ENCODE measurements at places on chromosomes 11 and 22.

DNA sequence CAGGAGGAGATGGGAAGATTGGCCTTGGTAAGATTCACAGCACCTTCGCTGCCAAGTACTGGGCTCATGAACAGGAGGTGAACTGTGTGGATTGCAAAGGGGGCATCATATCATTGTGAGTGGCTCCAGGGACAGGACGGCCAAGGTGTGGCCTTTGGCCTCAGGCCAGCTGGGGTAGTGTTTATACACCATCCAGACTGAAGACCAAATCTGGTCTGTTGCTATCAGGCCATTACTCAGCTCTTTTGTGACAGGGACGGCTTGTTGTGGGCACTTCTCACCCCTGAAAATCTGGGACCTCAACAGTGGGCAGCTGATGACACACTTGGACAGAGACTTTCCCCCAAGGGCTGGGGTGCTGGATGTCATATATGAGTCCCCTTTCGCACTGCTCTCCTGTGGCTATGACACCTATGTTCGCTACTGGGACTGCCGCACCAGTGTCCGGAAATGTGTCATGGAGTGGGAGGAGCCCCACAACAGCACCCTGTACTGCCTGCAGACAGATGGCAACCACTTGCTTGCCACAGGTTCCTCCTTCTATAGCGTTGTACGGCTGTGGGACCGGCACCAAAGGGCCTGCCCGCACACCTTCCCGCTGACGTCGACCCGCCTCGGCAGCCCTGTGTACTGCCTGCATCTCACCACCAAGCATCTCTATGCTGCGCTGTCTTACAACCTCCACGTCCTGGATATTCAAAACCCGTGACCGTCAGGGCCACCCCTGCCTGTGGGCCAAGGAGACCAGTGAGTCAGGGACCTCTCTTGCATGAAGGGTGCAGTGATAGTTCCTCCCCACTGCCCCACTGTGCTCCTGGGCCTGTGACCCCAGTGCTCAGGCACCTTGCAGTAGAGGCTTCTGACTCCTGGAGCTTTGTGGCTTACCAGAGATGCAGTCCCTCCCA, 83.6 kb downstream of the BCR start:
- no peak for DNase-seq

- no peak for DNase-seq
Observed at GRCh38 chr11:30423886-30424285, 101.0 kb downstream of the ARL14EP start.

DNA sequence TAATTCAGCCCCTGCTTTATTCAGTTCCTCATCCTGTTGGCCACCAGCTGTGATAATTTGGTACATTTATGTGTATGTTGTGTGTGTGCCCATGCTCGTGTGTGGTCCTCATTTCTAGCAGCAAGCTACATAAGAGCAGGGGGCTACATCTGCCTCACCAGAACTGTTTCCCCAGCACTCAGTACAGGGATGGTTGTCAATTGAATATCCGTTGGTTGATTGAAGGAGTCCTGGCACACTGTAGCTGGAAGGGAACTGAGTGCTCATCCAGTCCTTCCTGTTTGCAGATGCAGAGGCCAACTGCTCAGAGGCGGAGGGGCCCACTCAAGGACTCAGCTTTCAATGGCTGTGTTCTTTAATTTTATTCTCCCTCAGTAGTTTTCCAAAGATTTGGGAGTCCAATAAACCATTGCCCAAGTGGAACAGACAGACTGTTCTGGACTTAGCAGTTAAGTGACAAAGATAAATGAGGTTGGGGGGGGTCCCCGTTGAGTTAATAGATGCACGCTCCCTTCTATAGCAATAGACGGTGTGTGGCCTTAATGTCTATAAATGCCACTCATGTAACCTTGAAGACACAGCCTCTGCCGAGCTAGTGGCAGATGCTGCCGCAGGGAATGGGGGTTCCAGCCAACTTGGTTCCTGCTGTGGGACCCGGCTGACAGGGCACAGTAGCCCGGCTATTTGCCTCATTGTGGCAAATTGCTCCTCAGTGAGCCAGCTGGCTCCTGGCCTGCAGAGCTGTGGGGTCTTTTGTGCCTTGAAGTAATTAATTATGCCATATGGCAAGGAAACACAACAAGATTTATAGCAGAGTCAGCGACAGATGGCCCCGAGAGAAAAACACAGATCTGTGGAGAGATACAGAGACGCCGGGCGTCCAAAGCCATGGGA, 71.4 kb upstream of the GRK3 start:
- peak; percentile 96 for DNase-seq

DNA sequence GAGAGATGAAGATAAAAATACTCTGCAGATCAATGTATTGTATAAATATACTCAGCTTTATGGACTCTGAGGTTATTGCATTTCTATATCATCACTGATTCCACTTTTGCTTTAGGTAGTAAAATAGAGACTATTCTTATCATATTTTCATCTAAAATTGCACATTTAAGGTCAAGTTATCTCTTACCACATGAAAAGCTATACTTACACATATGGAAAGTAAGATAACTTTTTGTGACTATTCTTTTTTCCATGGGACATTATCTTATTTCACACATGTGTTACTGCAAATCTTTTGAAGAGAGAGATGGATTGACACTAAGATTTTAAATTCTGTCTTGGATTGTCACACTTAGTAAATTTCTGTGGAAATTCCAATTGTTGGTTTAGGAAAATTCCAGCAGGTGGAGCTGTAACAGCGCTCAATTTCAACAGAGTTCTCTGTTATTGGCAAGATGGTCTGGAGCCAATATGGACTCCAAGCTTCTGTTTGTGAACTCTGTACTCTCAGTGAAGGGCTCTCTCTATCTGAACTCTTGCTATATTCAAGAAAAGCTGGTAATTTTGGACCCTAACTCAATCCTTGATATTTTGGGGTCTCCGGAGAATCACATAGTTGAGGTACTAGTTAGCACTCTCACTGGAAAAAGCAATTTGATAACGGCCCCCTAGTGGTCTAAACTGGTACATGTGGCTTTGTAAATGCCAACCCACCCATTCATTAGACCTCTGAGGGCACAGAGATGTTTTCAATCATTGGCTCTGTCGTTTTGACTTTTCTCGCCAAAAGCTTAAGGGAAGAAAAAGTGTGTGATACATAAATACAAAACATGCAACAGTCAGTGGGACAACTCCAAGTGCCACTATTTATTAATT, 429.7 kb downstream of the ETS1 start:
- peak; percentile 37 for DNase-seq

DNA sequence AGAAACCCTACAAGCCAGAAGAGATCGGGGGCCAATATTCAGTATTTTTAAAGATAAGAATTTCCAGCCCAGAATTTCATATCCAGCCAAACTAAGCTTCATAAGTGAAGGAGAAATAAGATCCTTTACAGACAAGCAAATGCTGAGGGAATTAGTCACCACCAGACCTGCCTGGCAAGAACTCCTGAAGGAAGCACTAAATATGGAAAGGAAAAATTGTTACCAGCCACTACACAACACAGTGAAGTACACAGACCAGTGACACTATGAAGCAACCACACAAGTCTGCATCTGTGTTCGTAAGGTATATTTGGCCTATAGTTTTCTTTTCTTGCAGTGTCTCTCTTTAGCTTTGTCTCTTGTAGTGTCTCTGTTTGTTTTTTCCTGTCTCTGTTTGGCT, 29.0 kb downstream of the TMEM225 start:
- DNase-seq: no peak

- no peak for DNase-seq
Observed at GRCh38 chr11:43579171-43579918, 101.2 kb upstream of the HSD17B12 start.

DNA sequence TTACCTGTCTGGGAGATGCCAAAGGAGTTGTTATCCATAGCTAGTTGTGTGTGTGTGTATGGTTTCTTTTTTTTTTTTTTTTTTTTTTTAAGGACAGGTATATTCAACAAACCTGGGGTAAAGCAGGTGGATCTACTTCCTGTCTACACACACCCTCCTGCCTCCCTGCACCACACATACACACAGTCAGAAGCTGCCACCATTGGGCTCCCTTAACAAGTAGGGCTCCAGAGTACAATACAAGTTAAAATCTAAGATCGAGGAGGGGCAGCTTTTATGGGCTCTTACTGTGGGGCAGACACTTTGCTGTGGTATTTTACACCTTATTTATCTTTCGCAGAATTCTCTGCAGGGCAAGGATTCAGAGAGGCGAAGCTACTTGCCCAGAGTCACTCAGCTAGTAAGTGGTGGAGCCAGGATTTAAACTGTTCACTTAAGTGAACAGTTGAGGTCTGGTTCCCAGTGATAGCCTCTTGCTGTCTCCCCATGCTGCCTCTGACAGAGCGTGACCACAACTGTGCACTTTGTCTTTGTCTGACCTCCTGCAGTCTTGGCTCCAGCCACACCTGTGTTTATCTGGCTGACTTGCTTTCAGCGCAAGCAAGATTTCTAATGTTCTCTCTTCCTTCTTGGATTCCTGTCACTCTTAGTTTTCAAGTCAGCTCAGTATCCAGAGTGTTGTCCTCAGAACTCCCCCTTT, 135.0 kb downstream of the CSNK2A3 start:
- DNase-seq: no peak

- no peak for DNase-seq
Observed at GRCh38 chr11:112792070-112792469, 169.2 kb upstream of the NCAM1 start.

DNA sequence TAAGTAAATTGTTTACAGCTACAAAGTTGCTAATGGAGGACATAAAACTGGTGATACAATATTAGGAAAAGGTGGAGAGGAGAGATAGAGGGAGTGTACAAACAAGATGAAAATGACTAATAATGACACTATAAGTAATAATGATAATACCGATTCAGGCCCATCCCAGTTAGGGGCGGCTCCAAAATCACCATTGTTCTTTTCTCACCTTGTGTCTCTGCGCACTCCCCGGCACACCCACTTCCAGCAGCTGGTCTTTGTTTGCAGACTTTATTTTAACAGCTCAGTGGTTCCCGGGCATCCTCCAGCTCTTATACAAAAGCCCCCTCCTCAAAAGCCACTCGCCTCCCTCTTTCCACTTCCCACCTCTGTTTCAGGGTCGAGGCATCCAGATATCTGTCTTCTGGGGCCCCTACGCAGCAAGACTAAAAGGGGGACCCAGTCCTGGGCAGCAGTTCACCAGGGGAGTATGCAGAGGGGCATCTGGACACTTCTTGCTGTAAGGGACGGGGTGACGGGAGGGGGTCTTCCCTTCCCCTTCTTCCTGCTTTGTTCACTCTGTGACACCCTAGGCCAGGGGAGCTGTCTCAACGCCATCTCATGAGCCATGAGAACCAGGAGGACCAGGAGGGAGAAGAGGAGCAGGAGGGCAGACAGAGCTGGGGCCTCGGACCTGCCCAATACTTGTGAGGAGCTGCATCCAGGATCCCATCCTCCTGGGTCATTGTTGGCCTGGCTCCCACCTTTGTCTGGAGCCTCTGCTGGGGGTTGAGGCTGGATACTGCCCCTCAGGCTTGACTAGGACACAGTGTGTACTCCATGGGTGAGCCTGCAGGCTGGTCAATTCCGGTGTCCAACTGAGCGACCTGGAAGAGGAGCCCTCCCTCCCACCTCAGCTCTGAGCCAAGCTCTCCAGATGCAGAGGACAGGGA, 2.7 kb downstream of the APOL2 start:
- DNase-seq: no peak

GRCh38 chr11:97502201-97502600, 1112.4 kb downstream of the JRKL start:
- no peak for DNase-seq

GRCh38 chr11:119800171-119800570, 71.2 kb upstream of the NECTIN1 start:
- DNase-seq: no peak

DNA sequence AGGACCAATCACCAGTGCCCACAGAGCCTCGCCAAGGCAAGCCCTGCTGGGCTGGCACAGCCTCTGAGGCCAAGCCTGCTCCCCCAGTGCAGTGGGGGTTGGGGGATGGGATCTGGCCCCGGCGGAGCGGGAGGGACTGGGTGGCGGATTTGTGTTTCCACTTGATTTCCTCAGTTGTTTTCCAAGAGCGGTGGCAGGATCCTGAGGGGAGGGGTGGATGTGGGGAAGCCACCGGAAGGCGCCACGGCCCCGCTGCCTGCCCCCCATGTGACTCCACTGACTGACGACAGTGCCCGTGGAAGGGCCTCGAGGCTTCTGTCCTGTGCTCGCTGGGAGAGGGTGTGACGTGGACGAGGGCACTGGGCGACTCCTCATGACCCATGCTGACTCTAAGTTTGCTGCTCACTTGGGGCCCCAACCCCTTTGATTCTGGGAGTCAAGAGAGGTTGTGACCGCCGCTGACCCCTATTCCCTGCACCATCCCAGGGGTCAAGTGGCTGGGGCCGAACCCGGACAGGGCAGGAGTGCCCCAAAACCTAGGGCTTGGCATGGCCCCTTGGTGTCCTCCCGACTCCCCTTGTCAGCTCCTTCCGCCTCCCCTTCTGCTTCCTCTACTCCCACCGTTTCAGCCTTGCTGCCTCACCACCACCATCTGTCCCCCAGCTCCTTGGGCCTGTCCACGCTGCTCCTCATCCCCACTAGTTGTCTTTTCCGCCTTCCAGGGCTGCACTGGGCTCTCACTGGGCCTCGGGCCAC, 23.5 kb upstream of the PICK1 start:
- peak; percentile 59 for DNase-seq

GRCh38 chr11:43751726-43752125, 71.2 kb downstream of the HSD17B12 start:
- DNase-seq: no peak

DNA sequence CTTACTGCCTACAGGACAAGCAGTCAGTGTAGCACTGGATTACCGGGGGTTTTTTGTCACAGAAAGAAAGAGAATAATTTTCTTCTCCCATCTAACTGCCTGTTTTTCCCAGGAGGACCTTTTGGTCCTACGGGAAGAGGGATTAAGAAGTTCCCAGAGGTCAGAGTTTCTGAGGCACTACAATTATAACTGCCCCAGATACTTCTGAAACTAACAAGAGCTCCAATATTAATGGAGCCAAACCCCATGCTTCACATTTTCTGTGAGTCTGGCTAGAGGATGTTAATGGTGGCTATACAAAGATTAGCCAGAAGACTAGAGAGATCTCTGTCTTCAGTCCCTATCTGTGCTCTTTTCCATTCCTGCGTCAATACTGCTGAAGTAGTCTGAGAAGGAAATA, at the start of gene OR56A3:
OR56A3 (plus strand) TSS at position 301 of the 400 bp plus-strand sequence. CDS start 5,096 bp downstream, outside the sequence.
- DNase-seq: no peak

DNA sequence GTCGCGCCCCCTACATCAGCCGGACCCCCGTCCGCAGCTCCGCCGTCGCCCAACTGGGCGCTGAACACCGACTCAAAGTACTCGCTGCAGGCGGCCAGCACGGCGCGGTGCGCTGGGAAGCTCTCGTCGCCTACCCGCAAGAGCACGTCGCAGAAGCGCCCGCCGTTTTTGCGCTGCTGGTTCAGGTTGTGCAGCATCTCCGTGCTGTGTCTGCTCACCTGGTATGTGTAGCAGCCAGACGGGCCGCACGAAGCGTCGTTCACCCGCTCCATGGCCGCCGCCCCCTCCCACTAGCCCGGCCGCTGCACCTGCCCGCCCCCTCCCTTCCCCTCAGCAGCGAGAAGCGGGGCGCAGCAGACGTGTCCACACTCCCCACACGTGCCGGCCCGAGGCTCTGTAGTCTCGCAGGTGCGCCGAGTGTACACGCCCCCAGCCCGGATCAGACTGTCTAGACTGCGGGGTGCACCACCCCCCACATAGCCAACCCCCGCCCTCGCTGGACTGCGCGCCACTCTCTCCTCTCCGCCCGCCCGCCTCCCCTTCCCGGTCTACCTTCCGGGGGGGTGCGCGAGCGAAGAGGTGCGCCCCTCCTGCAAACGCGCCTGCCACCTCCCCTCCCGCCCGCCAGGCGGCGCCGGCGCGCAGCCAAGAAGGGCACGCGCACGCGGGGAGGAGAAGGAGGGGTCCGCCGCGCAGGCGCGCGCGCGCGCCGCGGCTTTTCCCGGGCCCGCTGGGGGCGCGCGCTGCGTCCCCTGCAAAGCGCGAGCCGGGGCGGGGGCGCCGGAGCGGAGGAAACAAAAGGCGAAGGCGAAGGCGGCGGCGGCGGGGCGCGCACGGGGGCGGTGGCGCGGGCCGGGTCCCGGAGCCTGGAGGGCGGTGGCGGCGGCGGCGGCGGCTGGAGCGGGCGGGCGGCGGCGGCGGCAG, 553 bp downstream of the PATZ1 start:
- DNase-seq: peak; percentile 15
